Activated CD4-positive, alpha-beta memory T cell treated with anti-CD3 and anti-CD28 coated beads, Interleukin-2, amount 10 ng/mL, durations not matched to agents 7 days and 5 days (primary cell): ENCODE measurements at places on chromosomes 1 and 21. TPM values are rescaled to one million over a fixed set of nuclear protein-coding genes. Genes with fewer than 3 reads are reported as not detected.
A peak's percentile ranks its signal among the peaks of the same experiment; 100 is the strongest.

DNA sequence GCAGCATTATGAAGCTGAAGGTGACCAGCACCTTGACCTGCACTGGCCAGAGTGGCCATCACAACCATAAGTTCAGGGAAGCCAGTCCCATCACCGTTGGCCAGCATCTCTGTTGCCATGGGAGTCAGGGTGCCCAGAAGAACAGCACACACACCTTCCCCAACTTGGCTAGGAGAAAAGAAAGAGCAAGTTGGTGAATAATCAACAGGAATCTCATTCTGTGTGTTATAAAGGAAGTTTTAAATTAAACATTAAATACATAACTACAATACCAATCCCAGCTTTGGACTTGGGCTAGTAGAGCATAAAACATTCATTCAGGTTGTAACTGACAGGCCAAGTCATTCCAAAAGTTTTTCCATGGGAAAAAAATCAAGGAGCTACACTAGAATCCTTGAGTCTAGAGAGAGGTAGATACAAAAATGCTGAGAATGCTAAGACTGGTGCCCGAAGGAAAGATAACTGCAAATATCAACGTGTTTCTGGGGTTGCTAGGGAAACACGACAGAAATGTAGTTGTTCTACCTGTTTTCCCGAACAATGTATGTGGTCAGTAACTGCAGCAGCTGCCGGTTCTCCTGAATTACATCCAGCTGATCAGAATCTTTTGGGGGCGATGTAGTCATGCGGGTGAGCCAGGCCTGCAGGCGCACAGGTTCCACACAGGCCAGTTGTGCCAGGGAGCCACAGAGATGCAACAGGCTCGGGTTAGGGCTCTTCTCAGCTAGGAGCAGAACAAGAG is 45.6 kb downstream of the UBR4 start:
- DNase-seq: no peak

SELE gene
- not detected for total RNA-seq

ITGB2 gene
- total RNA-seq: 642 TPM

DNA sequence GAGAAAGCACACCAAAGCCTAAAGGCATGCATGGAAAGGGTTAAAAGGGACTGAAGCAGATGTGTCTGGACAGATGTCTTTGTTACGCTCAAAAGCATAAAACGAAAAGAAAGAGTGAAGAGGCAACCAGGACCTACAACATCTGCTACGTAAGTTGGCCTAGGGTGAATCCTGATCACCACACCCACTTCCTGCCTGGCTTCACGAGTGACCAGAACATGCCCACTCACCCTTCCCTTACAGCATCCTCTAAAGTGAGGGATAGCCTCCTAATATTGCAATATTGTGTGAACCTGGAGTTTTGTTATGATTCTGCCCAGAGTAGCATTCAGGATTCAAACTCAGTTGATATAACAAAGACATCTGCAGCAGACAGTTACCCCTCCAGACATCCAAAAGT is 10.6 kb upstream of the OLIG2 start:
- DNase-seq: no peak

ANGPTL7 gene
- total RNA-seq: not detected

GRCh38 chr1:67611846-67612245 is 73.2 kb upstream of the GADD45A start:
- DNase-seq: no peak

DNA sequence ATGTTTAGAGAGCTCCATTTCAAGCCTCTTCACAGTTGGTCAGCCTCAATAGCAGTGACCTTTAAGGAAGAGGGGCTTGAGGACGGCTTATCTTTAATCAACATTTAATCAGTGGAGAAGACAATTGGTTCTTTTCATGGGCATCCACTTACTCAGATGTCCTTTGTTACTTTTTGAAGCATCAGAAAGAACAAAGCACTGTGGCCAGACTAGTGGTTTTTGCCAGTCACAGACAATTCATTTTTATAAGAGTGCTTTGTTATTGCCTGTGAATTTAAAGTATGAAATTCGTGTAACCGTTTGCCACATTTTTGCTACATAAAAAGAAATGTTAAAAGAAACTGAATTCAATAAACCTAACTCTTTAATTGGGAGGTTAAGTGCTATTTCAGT is 222.8 kb downstream of the TPR start:
- DNase-seq: no peak

DNA sequence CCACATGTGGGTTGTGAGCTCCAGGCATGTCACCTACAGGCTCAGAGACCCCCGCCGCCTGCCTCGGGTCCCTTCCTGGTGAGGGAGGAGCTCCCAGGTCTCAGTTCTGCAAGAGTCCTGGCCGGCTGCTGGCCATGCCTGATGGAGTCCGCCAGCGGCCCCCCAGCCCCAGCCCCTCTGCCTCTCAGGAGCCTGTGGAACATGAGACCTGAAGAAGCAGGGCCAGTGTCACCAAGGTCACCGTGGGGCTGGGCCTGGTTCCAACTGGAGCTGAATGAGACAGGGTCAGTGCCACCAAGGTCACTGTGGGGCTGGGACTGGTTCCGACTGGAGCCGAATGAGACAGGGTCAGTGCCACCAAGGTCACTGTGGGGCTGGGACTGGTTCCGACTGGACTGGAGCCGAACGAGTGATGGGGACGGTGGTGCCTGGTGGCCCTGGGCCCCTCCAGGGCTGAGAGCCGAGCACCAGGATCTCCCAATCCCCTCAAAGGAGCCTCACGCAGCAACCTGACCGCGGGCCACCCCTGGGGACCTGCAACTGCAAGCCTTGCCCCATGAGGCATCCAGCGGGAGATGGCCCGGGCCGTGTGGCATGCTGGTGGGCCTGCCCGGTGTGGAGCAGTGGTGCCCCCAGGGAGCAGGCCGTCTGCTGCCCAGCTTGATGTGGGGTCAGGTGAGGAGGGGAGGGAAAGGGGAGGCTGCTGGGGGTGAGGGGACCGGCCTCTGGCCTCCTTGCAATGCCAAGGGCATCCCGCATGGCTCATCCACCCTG is 14.5 kb upstream of the PTTG1IP start:
- DNase-seq: no peak

DNA sequence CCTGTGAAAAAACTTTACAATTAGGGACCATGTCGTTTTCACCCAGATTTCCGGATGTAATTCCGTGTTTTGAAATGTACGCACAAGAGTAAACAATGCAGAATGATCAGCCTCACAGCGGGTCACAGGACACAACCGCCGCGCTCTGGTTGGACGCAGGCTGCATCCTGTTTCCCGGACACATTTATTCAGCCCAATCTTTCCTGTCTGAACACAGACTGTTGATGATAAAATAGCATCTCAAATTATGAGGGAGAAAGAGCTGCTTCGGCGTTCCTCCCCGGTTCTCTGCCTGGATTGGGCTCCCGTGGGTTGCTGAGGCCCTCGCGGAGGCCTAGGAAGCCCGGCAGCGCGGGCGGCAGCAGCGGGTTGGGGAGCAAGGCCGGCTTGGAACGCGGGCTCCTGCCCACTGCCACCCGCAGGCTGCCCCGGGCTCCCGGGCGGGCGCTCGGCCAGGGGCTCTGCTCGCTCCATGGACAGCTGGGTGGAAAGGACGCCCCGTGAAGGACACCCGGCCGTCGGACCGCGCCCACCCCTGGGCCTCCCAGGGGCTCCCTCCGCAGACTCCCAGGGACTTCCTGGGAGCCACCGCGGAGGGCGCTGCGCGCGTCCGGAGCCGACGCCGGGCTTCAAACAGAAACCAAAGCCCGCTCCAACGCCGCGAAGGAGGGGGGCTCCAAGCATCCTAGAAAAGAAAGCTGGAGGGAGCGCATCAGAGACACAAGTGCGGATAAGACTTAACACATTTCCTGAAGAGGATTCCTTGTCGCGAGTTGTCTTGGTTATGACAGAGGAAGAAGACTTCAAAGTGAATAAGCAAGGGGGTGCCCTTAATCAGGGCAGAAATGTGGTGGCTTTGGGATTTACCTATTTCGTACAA is 122.3 kb downstream of the ESRRG start:
- DNase-seq: peak; percentile 16

- DNase-seq: no peak
Measured at GRCh38 chr21:42142627-42143026, 71.5 kb downstream of the UMODL1 start.
